ENCODE measurements at places on chromosomes 7 and 10.

GRCh38 chr10:53382543-53382942 lies 610.0 kb upstream of the MBL2 start:
- H3K36me3 ChIP-seq: no peaks in the 10 kb centered on the region
- no peaks in the 10 kb centered on the region for H3K27me3 ChIP-seq
- DNase-seq: no peak

GRCh38 chr10:73793456-73793855 lies 8.1 kb downstream of the ZSWIM8 start:
- no peak overlapping the region for H3K27ac ChIP-seq
- DNase-seq: no peak
- H3K4me3 ChIP-seq: no peak overlapping the region

DNA sequence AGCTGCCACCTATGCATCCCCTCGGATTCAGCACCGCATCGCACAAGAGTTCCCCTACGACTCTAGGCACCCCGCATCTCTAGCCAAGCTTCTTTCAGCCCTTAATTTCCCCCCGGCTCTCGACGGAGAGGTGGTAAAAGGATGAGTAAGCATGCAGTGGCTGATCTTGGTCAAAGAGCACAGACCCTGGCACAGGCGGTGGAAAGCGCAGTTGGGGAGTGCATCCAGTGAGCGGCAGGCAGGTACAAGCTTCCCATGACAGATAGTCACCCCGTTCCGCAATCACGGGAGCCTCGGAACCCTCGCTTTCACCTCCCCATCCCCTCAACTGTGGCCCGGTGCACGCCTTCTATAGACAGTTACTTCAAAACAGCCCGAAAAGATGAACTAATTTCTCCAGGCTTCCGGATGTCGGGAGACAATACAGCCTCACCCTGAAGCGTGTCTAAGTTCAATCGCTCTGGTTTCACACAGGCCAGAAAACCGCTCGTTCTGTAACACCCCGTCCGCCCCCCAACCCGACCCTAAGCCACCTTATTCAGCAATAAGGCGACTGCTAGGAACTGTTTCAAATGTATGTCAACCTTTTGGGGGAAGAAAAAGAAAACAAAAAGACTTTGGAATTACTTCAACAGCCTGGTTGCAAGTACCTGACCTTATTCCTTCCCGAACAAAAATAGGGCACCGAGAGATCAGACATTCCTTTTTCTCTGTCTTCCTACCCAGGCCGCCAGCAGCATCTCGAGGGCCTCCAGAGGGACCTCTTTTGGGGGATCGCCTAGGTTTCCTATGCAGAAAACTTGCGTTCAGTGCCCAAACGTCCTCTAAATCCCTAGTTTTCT lies 1.4 kb downstream of the RHEB start:
- peak overlapping the region; percentile 94 for H3K4me3 ChIP-seq
- peak overlapping the region; percentile 84 for H3K27ac ChIP-seq
- peak; percentile 26 for DNase-seq
- H3K27me3 ChIP-seq: peaks cover 8% of the 10 kb centered on the region
- peaks cover 44% of the 10 kb centered on the region for H3K4me1 ChIP-seq
- H3K36me3 ChIP-seq: peaks cover 13% of the 10 kb centered on the region

DNA sequence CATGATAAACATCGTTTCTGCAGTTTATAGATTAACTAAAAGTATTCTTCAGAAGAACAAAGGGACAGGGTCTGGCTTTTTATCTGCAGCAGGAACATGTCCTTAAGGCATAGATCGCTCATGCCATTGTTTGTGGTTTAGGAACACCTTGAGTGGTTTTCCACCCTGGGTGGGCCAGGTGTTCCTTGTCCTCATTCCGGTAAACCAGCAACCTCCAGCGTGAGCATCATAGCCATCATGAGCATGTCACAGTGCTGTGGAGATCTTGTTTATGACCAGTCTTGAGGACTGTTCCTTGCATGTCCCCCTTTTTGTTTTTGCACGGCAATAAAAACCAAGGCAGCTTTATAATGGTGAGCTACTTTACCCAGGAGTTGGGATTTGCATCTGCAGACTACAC lies 33.9 kb downstream of the STOX1 start:
- no peaks in the 10 kb centered on the region for H3K4me1 ChIP-seq
- DNase-seq: no peak
- H3K4me3 ChIP-seq: no peak overlapping the region
- no peak overlapping the region for H3K27ac ChIP-seq
- peaks cover 4% of the 10 kb centered on the region for H3K27me3 ChIP-seq
- H3K36me3 ChIP-seq: peaks cover 4% of the 10 kb centered on the region

DNA sequence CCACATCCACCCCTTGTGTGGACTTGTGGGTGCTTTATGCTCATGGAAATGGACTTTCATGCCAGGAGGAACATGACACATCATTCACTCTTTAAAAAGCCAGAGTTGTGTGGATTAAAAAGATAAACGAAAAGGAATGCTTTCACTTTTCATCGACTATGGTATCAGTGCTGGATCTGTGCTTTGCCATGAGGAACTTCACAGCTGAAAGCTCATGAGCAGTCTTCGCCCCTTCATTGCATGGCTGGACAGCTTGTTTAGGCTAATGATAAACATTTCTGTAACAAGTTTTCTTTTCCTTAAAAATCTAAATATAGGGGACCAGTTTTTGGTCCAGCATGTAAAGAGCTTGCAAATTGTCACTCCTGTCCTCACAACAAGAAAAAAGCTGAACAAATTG lies 173.6 kb upstream of the NPS start:
- no peaks in the 10 kb centered on the region for H3K36me3 ChIP-seq
- H3K4me1 ChIP-seq: no peaks in the 10 kb centered on the region
- no peak overlapping the region for H3K4me3 ChIP-seq
- no peaks in the 10 kb centered on the region for H3K27me3 ChIP-seq

GRCh38 chr10:59337201-59337652 lies 25.1 kb downstream of the FAM13C start:
- no peak overlapping the region for H3K27ac ChIP-seq
- H3K36me3 ChIP-seq: no peaks in the 10 kb centered on the region
- H3K4me1 ChIP-seq: no peaks in the 10 kb centered on the region
- H3K27me3 ChIP-seq: no peaks in the 10 kb centered on the region
- H3K4me3 ChIP-seq: no peak overlapping the region

Data from activated T-helper 1 cell treated with anti-CD3 and anti-CD28 coated beads, Interleukin-12 subunit alpha, Interleukin-12 subunit beta, Interleukin-2, Interleukin-4 antibody, amounts not matched to agents 30 ng/mL and 10 ng/mL and 1 ng/mL, durations not matched to agents 14 hours and 24 hours and 36 hours (primary cell).